ENCODE measurements at places on chromosomes 7 and 10.

- peak; percentile 96 for DNase-seq
Observed at GRCh38 chr10:114043532-114044246, at the start of gene ADRB1. Gene ADRB1 (plus strand): TSS chr10:114043866. CDS start chr10:114044133, 267 bp downstream.

DNA sequence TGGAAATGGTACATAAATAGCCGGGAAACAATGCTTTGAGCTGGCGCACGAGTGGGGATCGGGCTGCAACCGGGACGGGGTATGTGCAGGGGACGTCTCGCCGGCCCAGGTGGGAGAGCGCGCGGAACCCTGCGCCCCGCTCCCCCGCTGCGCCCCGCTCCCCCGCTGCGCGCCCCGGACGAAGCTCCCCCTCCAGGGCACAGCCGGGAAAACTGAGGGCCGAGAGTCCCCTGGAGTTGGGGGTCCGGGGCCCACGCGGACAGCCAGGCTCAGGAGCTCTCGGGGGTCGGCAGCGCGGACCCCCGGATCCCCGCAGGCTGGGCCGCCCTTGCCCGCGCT lies 514 bp downstream of the RADIL start:
- no peak for DNase-seq

DNA sequence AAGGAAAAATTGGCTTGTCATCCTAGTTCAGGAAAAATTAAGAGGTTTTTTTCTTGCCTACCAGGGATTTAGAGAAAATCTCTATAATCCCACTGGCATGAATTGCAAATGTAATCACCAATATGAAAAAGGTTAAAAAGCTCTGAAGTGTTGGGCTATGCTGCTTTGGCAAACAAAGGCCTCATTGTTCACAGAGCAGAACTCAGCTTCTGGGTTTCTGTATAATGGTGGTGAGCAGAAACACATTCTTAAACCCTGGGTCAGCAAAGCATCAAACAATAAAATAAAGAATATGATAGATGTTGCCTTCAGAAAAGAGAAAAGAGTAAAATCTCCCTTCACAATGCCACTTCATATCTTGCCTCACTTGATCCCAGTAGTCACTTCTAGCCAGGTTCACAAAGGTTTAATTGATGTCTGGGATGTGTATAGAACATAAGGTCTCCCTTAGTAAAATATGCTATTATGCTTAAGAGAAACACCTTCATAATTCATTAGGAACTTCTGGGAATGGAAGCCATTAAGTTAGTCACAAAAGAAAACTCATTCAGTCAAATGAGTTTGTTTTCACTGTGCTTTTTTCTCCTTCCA lies 1255.5 kb upstream of the PHF14 start:
- DNase-seq, result no peak

- no peak for DNase-seq
Observed at GRCh38 chr7:38502289-38502688, 128.9 kb downstream of the AMPH start.

GRCh38 chr7:44433255-44434022 lies 57.0 kb downstream of the NUDCD3 start:
- DNase-seq, result no peak

GRCh38 chr10:94310369-94310768 lies 52.4 kb downstream of the NOC3L start:
- DNase-seq, result no peak

DNA sequence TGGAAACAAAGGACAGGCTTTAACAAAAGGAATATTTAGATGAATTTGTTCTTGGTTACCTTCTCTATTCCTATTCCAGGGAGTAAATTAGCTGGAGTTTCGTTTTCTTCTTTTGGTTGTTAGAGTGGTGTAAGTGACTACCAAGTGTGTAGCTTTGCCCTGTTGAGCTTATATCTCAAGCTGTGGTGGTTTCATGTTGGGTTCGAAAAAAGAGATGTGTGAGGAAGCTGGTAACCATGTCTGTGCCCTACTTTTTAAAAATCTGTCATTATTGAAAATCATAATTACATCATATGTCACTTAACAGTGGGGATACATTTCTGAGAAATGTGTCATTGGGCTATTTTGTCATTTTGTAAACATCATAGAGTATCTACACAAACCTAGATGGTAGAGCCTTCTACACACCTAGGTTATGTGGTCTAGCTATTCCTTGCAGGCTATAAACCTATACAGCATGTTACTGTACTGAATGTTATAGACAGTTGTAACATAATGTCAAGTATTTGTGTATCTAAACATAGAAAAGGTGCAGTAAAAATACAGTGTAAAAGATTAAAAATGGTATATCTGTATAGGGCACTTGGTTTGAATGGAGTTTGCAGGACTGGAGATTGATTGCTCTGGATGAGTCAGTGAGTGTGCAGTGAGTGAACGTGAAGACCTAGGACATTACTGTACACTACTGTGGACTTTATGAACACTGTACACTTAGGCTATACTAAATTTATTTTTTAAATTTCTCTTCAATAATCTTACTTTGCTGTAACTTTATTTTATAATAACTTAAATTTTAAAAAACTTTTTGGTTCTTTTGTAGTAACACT lies 90.4 kb downstream of the SEPTIN7 start:
- DNase-seq, result no peak

DNA sequence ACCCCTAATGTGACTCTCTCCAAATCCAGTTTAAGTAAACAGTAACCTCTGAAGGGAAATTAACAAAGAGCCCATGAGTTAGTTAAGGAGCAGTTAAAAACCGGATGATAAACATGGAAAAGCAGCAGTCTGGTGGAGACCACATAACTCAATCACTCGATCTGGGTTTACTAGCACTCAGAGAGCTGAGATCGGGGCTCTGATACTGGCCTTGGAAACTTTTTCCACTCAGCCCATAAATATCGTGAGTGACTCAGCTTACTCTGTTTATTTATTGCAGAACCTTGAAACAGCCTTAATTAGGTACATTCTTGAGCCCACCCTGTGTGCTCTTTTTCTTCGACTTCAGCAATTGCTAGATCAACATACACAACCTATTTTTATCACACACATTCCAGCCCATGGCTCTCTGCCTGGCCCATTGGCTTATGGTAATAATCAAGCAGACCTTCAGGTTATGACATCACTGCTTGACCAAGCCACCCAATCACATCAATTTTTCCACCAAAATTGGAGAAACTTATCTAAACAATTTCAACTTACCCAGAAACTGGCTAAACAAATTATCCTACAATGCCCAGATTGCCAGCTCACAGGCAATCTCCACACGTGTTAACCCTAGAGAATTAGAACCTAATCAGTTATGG lies 82.2 kb upstream of the GPR22 start:
- DNase-seq, result no peak

GRCh38 chr7:74183653-74184450 lies 9.7 kb downstream of the EIF4H start:
- DNase-seq, result no peak

Measured in NK-92 treated with Interleukin-12 subunit alpha and Interleukin-12 subunit beta, amount 100 ng/mL, for 24 hours (cell line).